ENCODE measurements at places on chromosomes 7 and 10.

DNA sequence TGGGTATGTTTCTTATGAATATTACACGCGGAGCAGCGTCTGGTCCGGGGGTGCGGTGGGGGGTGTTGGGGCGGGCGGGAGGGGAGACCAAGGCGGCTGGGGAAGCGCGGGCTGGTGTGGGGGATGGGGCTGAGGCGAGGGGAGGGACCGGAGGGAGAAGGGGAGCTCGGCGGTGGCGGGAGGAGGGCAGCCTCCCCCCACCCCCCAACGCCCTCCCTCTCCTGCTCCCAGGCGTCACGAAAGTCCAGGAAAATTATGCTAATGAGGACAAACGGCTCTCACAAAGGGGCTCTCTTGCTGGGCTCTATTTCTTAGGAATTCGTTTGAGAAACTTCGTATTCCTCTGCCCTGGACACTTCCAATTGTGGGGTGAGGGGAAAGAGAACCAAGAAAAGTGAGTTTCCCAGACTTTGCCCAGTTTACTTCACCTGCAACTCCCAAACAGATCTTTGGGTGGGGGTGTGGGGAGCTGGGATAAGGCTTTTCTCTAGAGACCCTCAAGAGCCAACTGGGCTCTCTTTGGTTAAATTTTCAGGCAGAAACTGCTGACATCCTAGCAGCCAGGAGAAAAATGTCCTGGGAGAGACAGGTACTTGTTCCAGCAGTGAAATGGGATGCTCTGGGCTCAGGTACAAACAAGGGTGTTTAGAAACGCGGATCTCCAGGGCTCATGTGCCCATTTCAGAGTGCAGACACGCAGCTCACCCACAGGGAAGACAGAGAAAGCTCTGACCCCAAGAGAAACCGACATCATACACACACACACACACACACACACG lies 11.7 kb upstream of the HOXA2 start:
- DNase-seq: peak; percentile 46

DNA sequence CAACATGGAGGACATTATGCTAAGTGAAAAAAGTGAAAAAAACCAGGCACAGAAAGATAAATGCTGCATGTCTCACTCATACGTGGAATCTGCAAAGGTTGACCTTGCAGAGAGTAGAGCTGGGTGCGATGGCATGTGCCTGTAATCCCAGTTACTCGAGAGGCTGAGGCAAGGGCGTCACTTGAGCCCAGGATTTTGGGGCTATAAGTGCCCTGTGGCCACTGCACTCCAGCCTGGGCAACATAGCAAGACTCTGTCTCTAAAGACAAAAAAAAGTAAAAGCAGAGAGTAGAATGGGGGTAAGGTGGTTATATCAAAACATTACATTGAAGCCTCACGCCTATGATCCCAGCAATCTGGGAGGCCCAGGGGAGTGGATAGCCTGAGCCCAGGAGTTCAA lies 22.8 kb downstream of the CBX3 start:
- no peak for DNase-seq

DNA sequence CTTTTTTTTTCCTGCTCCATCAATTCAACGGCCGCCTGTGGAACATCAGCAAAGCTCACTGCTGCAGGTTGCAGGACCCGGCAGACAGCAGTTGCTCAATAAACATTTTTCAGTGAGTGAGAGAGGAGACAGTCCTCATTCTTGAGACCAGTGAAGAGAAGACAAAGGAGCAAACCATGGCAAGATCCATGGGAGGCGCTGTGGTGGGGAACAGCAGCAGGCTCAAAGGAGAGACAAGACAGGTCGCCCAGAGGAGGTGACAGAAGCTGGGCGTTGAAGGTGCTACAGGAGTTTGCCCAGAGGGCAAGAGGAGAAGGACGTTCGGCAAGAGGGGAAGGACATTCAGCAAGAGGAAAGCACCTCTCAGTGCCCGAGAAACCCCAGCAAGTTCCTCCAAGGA lies 74.5 kb upstream of the FGFR2 start:
- no peak for DNase-seq

DNA sequence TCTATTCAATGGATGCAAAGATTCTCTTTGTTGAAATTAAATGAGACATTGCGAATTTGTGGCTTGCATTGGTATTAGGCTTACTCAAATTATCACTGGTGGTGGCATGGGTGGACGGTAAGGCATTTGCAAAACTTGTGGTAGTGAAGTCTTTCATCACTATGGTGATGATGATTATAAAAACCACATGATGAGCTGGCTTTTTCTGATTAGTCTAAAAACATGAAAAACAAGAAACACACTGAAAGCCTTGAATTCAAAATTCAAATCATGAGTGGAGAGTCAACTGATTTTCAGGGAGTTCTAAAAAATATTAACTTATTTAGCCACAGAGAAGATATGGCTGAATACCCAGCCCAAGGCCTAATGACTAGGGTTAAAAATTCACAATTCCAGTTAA lies 99.8 kb upstream of the HGF start:
- DNase-seq: no peak

DNA sequence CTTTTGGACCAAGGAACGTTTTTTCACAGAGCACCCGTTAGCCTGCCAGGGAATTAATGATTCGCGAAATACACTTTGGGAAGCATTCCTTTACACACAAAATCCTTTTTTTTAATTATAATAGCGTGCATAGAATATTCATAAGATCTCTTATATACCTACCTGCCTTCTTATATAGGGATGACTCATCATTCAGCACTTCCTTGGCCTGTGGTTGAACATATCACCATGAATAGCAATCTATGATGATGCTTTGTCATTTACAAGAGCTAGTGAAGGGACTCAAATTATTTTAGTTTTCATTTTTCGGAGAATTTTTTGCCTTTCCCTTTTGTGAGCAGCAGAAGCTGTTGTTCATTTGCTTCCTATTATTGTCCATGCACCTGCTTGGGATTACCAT lies 97.0 kb downstream of the CDH23 start:
- DNase-seq: no peak

GRCh38 chr10:74328388-74328787 lies 177.4 kb downstream of the ADK start:
- DNase-seq: peak; percentile 12

GRCh38 chr10:101563007-101563406 lies 25.1 kb downstream of the POLL start:
- no peak for DNase-seq

GRCh38 chr7:996079-996872 lies 13.3 kb downstream of the CYP2W1 start:
- DNase-seq: no peak

DNA sequence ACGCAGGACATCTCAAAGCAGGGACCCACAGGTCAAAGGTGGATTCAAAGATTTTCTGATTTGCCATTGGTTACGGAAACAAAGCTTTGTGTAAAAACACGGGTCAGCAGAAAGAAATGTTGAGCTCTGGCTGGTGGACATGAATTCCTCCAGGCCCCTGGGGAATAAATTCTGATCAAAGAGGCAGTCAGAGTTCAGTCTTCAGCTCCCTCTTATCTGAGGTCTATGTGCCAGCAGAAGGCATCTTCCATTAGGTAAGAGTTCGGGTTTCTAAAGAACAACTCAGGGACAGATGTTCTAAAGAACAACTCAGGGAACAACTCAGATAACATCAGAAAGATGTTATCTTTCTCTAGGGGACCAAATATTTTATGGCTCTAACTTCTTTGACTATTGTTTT lies 64.9 kb upstream of the PALS2 start:
- DNase-seq: no peak

GRCh38 chr10:117552701-117553141 lies 10.2 kb downstream of the EMX2 start:
- DNase-seq: peak; percentile 77

DNA sequence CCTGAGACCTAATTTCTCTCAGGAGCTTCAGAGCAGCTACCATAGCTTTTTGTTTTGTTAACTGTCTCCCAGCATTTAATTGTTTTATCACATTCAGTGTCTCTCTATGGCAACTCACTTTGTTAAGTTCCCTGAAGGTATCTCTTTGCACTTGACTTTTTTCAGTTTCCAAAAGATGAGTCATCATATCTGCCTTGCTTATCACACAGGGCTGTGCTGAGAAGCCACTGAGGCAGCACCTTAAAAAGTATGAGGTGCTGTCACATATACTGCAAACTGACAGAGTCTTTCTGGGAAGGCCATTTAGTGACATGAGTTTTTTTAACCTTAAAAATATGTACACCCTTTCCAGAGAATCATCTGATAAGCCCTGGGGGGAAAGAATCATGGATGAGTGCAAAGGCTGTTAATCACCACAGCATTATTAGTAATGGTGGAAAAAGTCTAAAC lies 56.8 kb downstream of the PPP1R3C start:
- no peak for DNase-seq

GRCh38 chr7:151130741-151131157 lies 36.7 kb downstream of the GBX1 start:
- DNase-seq: no peak

GRCh38 chr10:104478380-104478779 lies 124.7 kb downstream of the CFAP58 start:
- no peak for DNase-seq

- no peak for DNase-seq
These were observed 22.9 kb upstream of the LRRC17 start for GRCh38 chr7:102889851-102890250.

DNA sequence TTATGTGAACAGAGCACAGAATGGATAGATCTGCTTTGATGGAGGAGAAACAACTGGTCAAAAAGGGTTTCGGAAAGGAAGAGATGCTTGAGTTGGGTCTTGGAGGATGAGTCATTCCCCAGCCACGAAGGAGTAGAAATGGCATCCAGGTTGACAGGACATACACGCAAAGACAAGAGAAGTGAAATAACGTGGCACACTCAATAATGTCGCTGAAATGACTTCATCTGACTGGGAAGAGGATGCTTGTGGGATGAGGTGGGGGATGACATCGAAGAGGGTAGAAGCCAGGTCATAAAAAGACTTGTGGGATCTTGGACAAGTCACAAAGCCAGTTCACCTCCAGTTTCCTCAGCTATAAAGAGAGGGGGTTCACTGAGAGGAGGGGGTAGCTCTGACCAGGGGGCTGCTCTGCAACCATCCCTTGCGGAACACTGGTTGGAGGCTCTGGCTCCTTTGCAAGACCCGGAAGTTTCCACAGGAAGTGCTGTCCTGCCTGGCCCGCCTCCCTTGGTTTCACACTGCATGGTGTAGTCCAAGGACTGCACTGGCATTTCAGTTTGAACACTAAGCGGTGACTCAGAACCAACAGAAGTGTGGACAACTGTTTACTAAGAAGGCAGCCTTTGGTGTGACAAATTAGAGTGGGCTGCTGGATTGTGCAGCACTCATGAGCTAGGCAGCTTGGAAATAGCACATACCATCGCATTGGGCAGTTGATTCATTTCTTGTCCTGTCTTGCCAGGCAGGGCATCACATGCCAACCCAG lies 189.9 kb upstream of the ADO start:
- DNase-seq: peak; percentile 70
